Stimulated activated CD8-positive, alpha-beta memory T cell treated with anti-CD3 and anti-CD28 coated beads, Interleukin-15, amount 100 ng/mL, for 48 hours (primary cell): ENCODE measurements at places on chromosomes 5 and 9.

- no peak for DNase-seq
Observed at GRCh38 chr5:56919942-56920662, 10.7 kb downstream of the SETD9 start.

- DNase-seq: no peak
Observed at GRCh38 chr9:4798281-4799032, 5.7 kb downstream of the RCL1 start.

GRCh38 chr5:144032375-144032774 lies 138.1 kb downstream of the YIPF5 start:
- DNase-seq: no peak

DNA sequence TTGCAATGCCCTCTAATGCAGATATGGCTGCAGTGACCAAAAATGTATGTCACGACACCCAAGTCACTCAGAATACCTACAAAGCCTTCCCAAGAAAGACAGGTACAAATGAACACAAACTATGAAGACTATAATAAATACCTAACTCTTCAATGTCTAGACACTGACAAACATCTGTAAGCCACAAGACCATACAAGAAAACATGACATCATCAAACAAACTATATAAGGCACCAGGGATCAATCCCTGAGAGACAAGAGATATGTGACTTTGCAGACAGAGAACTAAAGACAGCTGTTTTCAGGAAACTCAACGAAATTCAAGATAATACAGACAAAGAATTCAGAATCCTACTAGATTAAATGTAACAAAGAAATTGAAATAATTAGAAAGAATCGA lies 603.7 kb downstream of the CDH9 start:
- DNase-seq: no peak

- no peak for DNase-seq
Observed at GRCh38 chr5:149641600-149641999, 60.3 kb downstream of the ARHGEF37 start.

DNA sequence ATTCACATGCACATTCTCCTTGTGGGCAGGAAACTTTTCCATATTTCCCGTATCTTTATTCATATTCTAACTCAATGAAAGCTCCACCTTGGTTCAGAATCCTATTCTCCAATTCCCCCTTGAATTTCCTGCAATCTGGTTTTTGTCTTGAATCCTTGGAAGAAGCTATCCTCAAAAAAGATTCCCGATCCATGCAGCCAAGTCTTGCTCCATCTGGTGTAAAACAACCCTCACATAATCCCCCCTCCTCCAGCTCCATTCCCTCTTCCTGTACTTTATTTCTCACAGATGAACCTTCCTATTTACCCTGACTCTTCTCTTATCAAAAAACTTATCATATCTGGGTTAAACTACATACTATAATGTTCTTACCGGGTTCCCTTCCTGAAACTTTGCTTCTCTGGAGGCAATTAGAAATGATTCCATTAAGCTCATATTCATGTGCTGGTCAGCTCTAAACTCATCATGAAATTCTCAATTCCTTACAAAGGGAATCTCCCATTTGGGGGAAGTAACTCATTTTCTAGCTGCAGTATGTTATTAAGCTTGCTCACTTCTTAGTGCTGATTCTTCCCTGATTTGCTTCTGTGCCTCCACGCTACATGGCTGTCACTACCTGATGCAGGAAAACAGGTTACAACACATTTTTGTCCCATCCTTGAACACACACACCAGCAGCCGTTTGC lies 81.7 kb downstream of the GNAQ start:
- DNase-seq: no peak

- DNase-seq: no peak
Observed at GRCh38 chr5:67728326-67728890, 487.1 kb upstream of the PIK3R1 start.

GRCh38 chr9:127961155-127961490 lies 19.7 kb downstream of the EEIG1 start:
- no peak for DNase-seq

DNA sequence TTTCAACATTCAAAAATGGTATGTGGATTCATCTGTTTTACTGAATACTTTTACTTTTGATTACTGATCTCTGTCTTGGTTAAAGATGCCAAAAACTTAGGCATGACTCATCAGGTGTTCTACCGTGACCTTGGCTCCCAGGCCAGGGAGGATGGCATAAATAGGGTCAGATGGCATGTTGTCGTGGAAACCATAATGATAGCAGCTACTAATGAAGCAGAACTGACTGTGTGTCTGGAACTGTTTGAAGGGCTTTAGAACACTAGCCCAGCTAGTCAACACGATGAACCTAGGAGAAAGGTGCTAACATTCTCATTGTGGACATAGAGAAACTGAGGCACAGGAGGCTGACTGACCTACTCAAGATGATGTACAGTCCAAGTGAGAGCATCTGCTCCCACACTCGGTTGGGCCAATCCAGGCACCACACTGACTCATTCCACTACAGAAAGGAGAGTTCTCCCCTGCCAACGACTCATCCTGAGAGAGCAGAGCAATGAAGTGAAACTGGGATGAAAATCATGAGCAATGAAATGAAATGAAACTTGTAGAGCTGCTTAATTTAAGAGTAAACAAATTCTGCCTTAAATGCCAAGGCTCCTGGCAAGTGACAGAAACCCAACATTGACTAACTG lies 116.0 kb downstream of the TENT4A start:
- DNase-seq: no peak

DNA sequence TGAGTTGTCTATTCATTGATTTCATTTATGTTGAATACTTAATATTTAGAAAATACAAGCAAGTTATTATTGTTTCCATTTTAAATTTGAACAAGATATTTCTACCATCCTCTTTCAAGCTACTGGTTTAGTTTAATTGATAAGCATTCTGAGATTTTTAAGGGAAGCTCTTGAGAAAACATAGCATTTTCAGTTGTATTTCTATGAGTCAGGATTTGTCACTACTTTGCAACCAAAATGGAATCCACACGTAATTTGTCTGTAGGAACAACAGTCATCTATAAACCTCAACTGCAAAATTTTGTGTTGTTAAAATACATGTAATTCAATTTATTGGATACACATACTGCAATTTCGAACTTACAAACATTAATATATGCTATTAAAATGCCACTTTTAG lies 74.0 kb downstream of the PRR16 start:
- no peak for DNase-seq

- DNase-seq: no peak
Observed at GRCh38 chr5:137688210-137688840, 47.6 kb downstream of the KLHL3 start.
